Renal cortical epithelial cell (primary cell): ENCODE measurements at places on chromosomes 12 and 14.

GRCh38 chr14:84251411-84252115 is 1278.4 kb upstream of the FLRT2 start:
- DNase-seq: no peak

- DNase-seq: no peak
These were observed 174.0 kb upstream of the ARHGAP5 start for GRCh38 chr14:31902945-31903646.

- DNase-seq: no peak
These were observed 34.7 kb upstream of the AMIGO2 start for GRCh38 chr12:47114481-47114892.

DNA sequence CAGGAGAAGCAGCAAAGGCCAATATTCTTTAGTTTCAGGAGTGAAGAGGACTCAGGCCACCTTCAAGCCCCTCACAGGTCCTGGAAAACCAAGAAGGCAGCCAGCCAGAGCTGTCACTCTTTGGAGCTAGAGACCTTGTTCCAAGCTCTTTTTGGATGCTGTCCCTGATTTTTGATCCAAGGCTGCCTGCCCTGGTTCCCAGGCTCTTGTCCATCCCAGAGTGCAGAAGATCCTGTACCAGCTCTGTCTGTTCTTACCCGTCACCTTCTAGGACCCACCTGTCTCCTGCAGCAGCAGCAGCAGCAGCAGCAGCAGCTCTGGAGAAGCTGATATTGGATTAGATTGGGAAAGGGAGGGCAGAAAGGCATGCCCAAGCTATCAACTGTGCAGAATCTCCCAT is 157.1 kb upstream of the NEDD1 start:
- DNase-seq: no peak

DNA sequence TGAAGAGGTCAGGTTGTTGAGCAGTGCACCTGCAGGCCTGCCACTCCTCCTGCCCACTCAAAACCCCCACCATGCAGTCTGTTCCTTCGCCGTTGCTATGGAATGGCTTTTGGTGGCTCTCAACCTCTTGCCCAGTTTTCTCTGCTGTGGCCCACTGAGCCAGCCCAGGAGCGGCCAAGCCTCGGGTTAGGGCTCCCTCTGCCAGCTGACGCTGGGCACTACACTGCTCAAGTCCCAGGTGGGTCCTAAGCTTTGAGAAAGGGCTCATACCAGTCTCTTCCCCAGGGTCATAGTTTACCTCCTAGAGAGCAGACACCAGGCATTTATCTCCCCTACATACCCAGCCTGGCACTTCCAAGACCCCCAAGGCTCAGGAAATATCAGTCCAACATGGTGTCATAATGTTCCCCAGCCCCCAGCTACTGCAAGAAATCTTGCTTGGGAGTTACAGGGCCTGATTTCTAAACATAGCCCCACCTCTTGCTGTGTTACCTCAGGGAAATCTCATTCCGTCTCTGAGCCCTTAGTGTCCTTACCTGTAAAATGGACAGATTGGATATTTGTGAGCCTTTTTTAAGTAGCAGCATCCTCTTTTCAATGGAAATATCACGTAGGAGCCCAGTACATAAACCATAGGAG is 59.4 kb downstream of the TSPAN11 start:
- peak; percentile 28 for DNase-seq

DNA sequence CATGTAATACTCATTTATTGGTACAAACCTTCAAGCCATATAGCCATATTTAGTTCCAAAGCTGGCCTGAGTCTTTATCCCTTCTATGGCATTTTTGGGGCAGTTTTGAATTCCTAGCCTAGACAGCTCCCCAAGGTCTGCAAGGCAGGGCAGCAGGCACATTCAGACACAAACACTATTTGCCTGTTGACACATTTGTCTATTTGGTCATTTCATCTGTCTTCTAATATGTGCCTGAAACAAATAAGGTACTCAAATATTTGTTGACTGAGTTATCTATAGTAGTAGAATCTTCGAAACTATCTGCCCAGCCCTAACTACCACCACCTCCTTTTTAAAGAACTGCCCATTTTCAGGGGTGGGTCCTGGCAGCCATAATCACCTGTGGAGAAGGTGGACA is 9.3 kb downstream of the PPM1H start:
- DNase-seq: no peak

GRCh38 chr14:91127401-91127801 is 13.5 kb downstream of the DGLUCY start:
- peak; percentile 63 for DNase-seq

- no peak for DNase-seq
These were observed 106.5 kb downstream of the CEP83 start for GRCh38 chr12:94353130-94353529.

- no peak for DNase-seq
These were observed 15.7 kb downstream of the ASPG start for GRCh38 chr14:104101086-104101621.

DNA sequence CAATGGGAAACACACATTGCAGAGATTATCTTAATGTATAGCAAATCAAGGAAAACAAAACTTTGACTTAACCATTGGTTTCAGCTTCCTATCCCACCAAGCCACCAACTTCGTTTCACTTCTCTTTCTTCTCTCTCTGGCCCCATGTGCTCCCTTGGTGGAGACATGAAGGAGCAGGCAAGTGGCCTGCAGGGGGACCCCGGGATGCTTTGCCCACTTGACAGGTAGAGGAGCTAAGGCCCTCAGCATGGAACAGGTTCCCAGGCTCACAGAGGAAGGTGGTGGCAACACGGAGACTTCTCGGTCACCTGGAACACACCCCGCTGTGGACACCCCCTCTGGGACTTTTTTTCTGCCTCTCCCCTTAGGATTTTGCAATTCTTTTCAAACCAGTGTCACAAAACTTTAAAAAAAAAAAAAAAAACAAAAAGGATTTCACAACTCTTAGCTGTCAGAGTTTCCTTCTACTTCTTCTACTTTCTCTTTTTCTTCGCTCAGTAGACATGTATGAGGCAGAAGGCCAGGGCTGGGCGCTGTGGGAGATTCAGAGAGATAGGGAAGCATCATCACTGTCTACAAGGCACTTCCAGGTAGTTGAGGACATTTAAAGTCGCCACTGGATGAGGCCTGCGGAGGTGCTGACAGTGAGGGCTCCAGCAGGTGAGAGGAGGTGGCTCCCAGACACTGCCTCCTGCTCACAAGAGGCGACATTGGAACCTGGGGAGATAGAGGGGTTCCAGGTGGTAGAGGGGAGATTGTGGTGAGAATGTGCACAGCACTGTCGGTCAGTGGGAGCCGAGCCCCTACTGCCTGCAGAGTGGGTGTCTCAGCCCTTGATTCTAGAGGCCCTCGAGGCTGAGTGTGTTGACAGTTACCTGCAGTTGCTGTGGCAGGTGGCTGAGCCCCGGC is 119.6 kb downstream of the GCH1 start:
- no peak for DNase-seq

GRCh38 chr14:24999157-24999556 is 50.8 kb downstream of the STXBP6 start:
- no peak for DNase-seq
